ENCODE measurements at places on chromosomes 6 and 20. TPM values are rescaled to one million over a fixed set of nuclear protein-coding genes. Genes with fewer than 3 reads are reported as not detected.

Gene NFKBIE
- total RNA-seq, result 15.6 TPM

Gene NKX2-2
- not detected for total RNA-seq

Gene TAGAP
- total RNA-seq, result not detected

Gene ABRACL
- total RNA-seq, result 104 TPM

Gene KCNG1
- total RNA-seq, result 1.1 TPM

Gene CRYBG1
- 25.0 TPM for total RNA-seq

Gene PLTP
- total RNA-seq, result 62.1 TPM

Gene LINC00237
- not detected for total RNA-seq

Gene DNAAF9
- 16.7 TPM for total RNA-seq

Gene SAPCD1
- 9.4 TPM for total RNA-seq

Gene OR2H2
- not detected for total RNA-seq

Gene PTCHD4
- total RNA-seq, result 1.9 TPM

Gene SPEF1
- total RNA-seq, result 0.44 TPM

Gene VSX1
- not detected for total RNA-seq

Gene WFDC5
- total RNA-seq, result not detected

Gene PAX1
- not detected for total RNA-seq

Gene DAAM2
- 0.42 TPM for total RNA-seq

Gene PAK5
- total RNA-seq, result not detected

Gene TRIM10
- total RNA-seq, result not detected

Gene CASS4
- total RNA-seq, result not detected

Gene DUSP15
- total RNA-seq, result not detected

Gene RIPPLY2
- not detected for total RNA-seq

Gene NDRG3
- total RNA-seq, result 28.4 TPM

Gene ABHD16B
- not detected for total RNA-seq

Gene WFDC9
- not detected for total RNA-seq

Gene TMEM30A
- total RNA-seq, result 213 TPM
